ENCODE measurements at places on chromosomes 1 and 21. TPM values are rescaled to one million over a fixed set of nuclear protein-coding genes. Genes with fewer than 3 reads are reported as not detected.

DNA sequence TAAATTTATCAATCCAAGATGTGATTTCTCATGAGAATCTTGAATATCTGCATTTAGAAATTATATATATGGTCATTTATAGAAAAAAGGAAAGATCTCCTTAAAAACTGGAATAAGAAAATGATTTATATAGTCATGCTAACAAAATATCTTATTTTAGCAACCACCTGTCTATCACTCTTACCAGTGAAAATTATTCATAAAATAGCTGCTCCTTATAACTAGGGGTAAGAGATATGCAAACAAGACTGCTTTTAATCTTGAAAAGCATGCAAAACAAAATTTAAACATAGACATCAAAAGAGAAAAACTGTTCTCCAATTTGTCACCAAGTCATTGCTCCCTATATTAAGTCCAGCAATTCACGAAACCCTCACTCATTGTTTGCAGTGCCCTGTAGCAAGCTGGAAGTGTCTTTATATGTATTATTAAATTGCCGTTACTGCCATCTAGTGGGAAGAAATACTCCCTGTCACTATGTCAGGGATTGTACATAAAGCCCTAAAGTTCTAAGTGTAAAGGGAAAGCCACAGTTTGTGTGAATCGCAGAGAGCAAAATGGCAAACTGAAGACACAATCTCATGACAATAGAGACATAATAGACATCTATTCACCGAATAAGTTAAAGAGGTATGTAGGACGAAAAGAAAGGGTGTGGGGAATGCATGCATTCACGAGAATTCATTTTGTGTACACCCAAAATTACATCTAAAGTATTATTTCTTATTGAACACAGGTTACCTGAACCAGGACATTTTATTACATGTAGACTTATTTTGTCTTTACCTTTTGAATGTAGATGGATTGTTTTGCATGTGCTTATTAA, 600.5 kb downstream of the USP25 start:
- no peak overlapping the region for H3K4me3 ChIP-seq
- DNase-seq = peak; percentile 81
- no peaks in the 10 kb centered on the region for H3K4me1 ChIP-seq

- no peak overlapping the region for H3K4me3 ChIP-seq
- no peak overlapping the region for H3K27ac ChIP-seq
- no peaks in the 10 kb centered on the region for H3K36me3 ChIP-seq
- no peak for DNase-seq
- H3K27me3 ChIP-seq = no peaks in the 10 kb centered on the region
Observed at GRCh38 chr1:208544053-208544452, 299.9 kb upstream of the PLXNA2 start.

DNA sequence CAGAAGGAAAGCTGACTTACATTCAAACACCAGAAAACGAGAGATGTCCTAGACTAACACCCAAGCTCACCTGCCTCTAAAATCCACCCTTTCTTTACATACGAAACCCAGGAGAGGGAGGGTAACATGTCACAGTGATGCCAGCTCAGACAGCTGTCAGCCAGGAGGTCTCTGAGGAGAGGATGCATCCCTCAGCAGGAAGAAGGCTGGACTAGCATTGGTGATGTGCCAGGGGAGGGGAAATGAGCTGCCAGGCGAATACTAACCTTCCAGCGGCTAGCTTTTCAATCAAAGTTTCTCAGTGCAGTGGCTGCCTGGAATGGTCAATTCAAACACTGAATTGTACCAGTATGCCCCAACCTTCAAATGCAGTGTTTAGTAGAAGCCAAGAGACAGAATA, 3.6 kb upstream of the UBE2G2 start:
- H3K4me1 ChIP-seq = peaks cover 17% of the 10 kb centered on the region
- H3K27ac ChIP-seq = no peak overlapping the region
- DNase-seq = no peak
- no peak overlapping the region for H3K4me3 ChIP-seq
- H3K27me3 ChIP-seq = no peaks in the 10 kb centered on the region

- H3K27me3 ChIP-seq = no peaks in the 10 kb centered on the region
- H3K4me3 ChIP-seq = no peak overlapping the region
- H3K27ac ChIP-seq = no peak overlapping the region
Observed at GRCh38 chr1:154742606-154743005, 127.5 kb downstream of the KCNN3 start.

The CLCNKA gene
- total RNA-seq = not detected

GRCh38 chr1:114345930-114346479, 165.0 kb downstream of the TRIM33 start:
- H3K36me3 ChIP-seq = no peaks in the 10 kb centered on the region
- H3K4me3 ChIP-seq = peak overlapping the region; percentile 19
- peaks cover 4% of the 10 kb centered on the region for H3K4me1 ChIP-seq

- peak; percentile 50 for DNase-seq
- H3K4me3 ChIP-seq = peak overlapping the region; percentile 99
- H3K27ac ChIP-seq = no peak overlapping the region
- peaks cover 17% of the 10 kb centered on the region for H3K27me3 ChIP-seq
- H3K36me3 ChIP-seq = no peaks in the 10 kb centered on the region
Observed at GRCh38 chr1:230068952-230069684, 2.1 kb downstream of the GALNT2 start.

DNA sequence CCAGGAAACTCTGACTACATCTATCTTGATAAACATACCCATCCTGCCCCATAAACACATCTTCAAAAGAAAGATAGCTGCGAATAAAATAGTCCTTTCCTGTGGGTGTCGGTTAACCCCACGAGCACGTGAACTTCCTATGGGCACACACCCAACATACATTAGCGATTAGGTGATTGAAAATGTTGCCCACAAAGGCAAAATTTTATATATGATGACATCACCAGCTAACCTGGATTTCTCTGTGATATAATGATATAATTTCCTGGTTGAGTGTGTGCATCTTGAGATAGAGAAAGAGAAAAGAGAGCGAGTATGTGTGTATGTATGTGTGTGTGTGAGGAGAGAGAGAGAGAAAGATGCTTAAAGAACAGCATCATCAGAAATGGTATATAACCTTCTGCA, 296.1 kb downstream of the PTPRC start:
- H3K27ac ChIP-seq = no peak overlapping the region
- no peaks in the 10 kb centered on the region for H3K36me3 ChIP-seq
- H3K27me3 ChIP-seq = no peaks in the 10 kb centered on the region
- no peak for DNase-seq
